ENCODE measurements at places on chromosomes 2 and 18.
A peak's percentile ranks its signal among the peaks of the same experiment; 100 is the strongest.

GRCh38 chr2:24164416-24164973 is 10.4 kb upstream of the FAM228A start:
- peak; percentile 21 for DNase-seq

DNA sequence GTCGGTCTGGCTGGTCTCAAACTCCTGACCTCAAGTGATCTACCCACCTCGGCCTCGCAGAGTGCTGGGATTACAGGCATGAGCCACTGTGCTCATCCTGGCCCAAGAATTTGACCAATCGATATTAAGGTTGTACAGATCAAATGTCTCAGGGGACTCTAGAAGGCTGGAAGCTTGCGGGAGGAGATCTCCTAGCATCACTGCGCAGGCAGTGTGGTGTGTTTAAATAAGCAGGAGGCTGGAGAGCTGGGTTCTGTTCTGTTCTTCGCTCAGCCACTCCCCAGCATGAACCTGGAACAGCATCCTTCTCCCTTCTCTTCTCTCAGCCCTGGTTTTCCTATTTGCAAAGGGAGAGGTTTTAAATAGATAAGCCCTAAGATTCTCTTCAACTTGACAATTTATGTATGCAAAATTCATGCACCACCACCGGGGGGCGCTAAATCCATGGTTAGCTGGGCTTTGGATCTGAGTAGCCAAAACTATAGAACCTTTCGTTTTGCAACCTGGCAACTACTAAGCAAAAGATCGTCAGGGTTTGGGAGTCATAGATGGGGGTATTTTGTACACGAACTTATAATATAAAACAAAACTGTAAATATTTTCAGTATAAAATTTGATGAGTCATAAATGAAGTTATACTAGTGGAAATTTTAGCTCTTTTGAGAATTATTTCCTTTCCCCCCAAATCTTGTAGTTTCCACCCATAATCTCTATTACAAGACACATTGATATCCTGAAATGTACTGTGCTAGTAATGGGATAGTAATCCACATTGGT is 60.6 kb downstream of the SLC16A14 start:
- peak; percentile 61 for DNase-seq

- DNase-seq: no peak
These were observed 62.0 kb downstream of the IKZF2 start for GRCh38 chr2:213089438-213089837.

DNA sequence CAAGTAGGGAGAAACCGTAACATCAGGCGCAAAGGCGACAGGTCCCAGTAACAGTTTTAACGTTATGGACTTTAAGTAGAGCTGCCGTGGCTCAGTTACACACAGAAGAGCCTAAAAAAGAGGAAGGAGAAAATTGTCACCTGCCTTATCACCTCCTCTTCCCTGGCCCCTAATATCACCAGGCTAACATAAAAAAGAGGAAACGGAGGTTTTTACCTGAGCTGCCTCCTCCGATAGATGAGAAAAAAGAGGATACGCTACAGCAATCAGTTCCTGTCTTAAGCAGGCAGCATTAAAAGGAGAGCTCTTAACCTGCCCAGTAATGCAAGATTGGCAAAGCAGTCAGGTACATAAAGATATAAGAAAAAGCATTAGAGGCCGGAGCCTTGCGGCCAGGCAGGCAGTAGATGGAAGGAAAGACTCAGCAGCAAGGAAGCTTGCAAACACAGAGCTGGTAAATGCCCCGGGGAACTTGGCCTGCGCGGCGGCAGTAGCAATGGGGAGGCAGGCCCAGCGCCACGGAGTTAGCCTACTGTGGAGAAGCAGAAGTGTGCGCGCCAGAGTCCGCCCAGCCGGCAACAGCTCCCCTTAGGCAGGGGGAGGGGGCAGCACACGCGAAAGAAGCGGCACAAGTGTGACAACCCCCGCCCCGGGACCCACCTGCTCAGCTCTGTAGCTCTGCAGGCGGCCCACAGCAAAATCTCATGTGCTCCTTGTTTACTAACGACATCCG is 116.3 kb upstream of the SCN7A start:
- DNase-seq: no peak

DNA sequence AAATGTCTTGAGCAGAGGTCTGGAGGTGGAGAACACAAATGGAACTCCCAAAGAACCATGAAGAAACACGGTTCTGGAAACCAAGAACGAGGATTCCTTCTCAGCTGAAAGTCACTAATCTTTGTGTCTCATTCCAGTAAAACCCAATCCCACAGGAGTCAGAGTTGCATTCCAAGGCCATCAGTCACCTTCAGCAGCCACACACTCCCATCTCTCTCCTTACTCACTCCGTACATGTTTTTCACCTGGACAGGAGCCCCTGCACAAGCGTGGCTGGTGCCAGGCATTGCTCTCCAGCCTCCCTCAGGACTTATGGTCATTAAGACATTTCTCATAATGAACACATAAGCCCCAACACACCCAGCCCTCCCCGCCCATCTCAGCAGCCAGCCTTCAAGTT is 175.4 kb upstream of the SIX2 start:
- DNase-seq: no peak

- no peak for DNase-seq
These were observed 72.4 kb downstream of the FASTKD2 start for GRCh38 chr2:206837775-206838174.

DNA sequence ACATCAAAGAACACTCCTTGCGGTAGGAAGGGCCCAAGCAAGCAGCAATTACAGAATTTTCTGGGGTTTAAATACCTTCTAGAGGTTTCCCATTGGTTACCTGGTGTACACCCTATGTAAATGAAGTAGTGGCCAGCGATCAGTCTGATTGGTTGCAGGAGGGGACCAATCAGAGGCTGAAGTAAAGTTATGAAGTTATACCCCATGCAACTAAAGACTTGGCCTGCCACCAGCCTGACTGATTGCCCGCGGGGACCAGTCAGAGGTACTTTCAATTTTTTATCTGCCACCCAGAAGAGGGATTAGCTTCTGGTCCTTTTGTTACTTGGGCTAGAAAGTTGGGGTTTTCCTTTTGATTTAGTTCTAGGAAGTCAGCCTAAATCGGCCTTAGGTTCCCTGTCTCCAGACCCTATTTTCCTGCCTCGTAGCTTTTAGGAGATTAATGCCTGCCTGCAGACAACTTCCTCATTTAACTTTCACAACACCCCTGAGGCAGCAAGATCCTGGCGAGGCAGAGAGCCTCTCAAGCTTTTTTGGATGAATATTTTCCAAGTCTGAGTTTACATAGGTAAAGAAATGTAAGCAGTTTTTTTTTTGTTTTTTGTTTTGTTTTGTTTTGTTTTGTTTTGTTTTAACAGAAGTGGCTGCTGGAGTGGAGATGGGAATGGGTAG is 1.5 kb upstream of the DGUOK start:
- no peak for DNase-seq

GRCh38 chr2:110829413-110830146 is 97.2 kb downstream of the ACOXL start:
- no peak for DNase-seq

- DNase-seq: no peak
These were observed 66.1 kb downstream of the NAPG start for GRCh38 chr18:10591896-10592295.

DNA sequence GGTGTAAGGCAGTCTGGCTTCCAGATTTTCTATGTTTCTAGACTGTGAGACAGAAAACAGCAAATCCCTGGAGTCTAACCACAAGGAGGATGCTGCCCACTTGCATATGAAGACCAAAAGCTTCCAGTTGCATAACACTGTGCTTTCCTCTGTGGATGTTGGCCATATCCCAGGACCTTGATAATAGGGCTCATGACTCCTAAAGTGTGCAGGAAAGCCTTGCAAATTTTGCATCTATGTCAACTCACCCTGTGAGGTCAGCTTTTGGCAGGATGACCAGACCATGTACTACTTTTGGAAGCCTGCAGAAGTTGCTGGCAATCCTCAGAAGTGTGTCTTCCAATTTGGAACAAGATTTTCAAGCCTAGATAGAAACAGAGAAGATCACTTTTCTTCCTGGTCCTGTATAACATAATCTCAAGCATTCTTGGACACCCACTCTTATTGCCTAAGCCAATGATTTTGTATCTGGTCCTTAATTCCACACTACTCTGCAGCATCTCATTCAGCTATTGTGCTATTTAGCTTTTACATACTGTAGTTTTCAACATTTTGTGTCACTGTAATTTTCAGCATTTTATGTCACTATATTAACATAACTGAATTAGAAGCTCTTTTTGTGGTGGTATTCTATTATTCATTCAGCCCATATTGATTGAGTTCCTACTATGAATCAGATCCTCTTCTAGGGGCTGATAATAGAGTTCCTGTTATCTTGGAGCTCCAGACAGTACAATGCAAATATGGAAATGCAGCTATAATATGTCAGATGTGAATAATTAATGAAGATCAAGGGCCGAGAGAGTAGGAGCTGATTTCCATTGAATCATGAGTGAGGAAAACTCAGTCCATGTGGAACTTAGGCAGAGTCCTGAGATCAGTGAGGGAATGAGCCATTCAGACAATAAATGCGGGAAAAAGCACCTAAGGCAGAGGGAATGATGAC is 85.3 kb upstream of the RAB27B start:
- DNase-seq: no peak

DNA sequence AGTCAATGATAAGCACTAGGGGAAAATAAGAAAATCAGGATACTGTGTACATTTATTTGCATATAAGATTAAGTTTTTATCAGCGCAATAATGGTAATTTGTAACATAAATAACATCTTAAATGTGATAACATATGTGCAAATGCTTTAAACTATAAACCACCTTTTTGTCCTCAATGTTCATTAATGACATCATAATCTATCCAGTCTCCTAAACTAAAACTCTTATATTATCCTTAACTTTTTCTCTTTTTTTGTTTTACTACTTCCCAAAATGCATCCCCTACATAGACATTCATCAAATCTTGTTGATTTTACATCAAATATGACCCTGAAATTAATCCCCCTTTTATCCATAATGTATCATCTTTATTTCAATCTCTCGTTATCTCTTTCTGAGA is 3.4 kb upstream of the RAD51AP2 start:
- no peak for DNase-seq

DNA sequence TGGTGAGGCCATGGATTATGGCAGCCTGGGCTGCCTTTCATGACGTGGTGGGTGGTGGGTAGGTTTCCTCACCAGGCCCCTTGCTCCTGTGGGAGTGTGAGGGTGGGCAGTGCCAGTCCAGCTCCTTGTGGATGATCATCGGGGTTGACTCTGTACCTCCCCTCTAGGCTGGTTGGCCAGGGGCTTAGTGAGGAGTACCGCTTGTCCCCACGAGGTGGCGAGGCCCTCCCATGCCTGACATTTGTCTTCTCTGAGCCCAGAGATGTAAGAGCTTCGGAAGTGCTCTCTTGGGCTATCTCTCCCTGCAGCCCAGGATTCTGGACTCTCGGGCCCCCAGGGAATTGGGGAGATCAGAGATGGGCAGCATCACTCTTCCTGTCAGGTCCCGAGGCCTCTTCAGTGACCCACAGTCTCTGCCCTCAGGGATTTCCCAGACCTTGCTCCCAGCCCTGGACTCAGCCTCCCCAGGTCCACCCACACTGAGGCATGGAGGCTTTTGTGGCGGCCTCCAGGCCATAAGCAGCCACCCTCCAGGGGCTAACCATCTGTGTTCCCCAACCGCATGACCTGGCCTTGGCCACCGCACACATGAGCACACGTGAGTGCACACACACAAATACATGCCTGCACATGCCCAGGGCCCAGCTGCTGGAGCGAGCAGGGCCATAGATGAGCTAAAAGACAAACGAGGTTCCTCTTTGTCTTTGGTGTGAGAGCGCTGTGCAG is 6.5 kb downstream of the SPR start:
- no peak for DNase-seq

GRCh38 chr2:216017365-216017764 is 4.0 kb upstream of the MREG start:
- no peak for DNase-seq

DNA sequence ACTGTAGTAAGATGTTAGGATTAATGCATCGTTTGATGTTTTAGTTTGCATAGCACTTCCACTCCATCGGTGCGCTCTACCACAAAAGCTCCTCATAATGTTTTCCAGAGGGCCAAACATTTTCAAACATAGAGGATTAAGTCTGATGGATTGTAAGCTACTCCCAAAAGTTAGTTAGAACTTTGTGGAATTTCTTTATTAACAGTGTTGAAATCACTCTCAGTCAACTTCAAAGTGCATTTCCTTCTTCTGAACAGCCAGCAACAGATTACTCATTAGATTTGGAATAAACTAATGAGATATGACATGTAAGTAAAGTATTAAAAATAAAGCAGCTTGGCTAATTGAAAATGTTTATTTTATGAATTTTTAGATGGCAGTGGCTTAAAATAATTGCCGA is 30.1 kb upstream of the CTAGE1 start:
- no peak for DNase-seq

- DNase-seq: no peak
These were observed 577.4 kb upstream of the RAB6C start for GRCh38 chr2:129402076-129402475.

DNA sequence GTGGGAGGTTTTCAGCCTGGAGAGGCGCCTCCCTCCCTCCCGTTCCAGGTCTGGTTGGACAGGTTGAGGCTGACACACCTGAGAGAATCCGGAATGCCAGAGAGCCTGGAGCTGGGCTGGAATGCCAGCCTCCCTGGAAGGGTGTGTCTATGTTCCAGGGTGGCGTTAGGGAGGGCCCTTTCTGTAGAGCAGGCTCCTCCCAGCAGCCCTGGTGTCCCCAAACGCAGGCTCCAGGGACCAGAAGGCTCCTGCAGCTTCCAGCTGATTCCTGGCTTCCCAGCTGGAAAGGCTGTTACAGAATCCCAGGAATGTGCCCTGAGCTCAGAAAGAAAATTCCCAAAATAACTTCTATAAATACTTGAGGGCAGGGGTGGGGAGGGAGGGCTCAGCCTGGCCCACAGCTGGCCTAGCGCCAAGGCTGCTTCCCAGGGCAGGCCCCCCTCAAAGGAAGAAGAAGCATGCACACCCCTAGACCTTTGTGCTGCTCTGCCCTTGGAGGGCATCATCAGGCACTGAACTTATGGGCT is 85.4 kb downstream of the STPG4 start:
- DNase-seq: no peak

- no peak for DNase-seq
These were observed 53.8 kb downstream of the TGOLN2 start for GRCh38 chr2:85273738-85274731.

GRCh38 chr2:207113414-207113813 is 52.3 kb downstream of the KLF7 start:
- DNase-seq: no peak

DNA sequence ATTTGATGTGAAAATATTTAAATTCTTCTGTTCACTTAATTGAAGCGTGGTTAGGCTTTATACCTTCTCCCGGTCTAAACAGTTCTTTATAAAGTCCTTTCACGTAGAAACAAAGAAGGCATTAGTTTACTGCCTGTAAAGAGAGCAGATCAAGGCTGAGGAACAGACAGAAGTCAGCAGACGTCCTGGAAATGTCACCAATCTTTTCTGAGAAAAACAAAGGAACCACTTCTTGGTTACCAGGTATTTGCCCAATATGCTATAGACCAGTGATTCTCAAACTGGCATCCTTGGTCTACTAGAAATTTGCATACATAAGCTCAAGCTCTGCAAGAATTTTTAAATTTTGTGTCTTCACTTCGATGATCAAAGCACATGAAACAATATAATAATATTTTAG is 89.2 kb upstream of the STK17B start:
- DNase-seq: no peak

- no peak for DNase-seq
These were observed 453.0 kb downstream of the ARHGAP15 start for GRCh38 chr2:143582046-143582747.

GRCh38 chr2:202251494-202251893 is 13.1 kb upstream of the SUMO1 start:
- no peak for DNase-seq

GRCh38 chr2:1091895-1092585 is 141.4 kb downstream of the SNTG2 start:
- no peak for DNase-seq
